ENCODE measurements at places on chromosomes 6 and 20.

- no peak for DNase-seq
These were observed 100.2 kb downstream of the THBS2 start for GRCh38 chr6:169153401-169153800.

DNA sequence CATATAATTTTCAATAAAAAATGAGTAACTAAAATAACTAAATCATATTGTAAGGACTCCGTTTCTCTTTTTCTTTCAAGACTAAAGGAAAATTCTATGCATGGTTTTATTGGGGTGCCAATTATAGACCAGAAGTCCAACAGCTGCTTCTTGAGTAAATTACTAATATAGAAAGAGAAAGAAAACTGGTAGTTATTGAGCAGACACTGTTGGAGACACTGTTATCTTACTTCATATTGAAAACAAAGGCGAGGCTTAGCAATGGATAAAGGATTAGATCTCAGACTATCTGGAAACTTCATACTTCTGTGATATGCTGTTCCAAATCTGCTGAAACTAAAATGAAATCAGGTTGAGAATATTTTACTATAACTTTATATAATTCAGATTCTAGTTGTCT lies 169.6 kb upstream of the EYS start:
- DNase-seq: no peak

DNA sequence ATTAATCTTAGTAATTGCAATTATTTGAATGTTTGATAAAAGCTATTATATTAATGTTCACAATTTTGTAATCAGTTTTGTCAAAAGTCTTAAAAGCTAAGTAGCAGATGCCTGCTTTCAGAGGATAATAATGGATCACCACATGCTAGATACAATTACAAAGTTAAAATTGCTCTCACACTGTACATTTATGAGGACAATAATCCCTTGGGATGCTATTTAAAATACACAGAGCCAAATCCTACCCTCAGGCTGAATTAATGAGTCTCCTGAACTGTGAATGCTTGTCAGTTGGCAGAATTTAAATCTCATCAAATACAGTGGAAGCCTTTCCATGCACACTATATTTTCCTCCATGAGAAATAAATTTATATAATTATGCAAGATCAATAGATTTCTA lies 153.3 kb upstream of the SYNCRIP start:
- DNase-seq: no peak

- DNase-seq: no peak
These were observed 638.5 kb downstream of the EPM2A start for GRCh38 chr6:145096846-145097245.

- no peak for DNase-seq
These were observed 25.7 kb upstream of the MRAP2 start for GRCh38 chr6:84007871-84008270.

GRCh38 chr20:53613748-53614147 lies 20.1 kb upstream of the ZNF217 start:
- no peak for DNase-seq

DNA sequence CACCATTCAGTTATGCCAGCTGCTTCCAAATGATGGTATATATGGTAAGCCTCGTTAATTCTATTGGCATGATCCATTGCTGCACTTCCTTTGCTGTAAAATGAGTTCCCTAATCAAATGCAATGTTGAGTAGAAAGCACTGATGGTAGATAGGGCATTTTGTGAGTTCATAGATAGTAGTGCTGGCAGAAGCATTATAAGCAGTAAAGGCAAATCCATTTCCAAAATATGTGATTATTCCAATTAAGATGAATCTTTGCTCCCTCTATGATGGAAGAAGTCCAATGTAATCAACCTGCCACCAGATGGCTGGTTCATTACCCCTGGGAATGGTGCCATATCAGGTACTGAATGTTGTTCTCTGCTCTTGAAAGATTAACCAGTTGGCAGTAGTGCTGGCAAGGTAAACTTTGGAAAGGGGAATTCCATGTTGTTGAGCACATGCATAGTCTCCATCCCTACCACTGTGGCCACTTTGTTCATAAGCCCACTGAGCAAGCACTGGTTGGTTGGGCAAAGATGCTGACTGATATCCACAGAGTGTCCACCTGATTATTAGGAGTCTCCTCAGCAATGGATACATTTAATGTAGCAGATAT lies 5.6 kb upstream of the TBPL1 start:
- no peak for DNase-seq

- no peak for DNase-seq
These were observed 254.9 kb downstream of the CDKAL1 start for GRCh38 chr6:20789162-20789561.

DNA sequence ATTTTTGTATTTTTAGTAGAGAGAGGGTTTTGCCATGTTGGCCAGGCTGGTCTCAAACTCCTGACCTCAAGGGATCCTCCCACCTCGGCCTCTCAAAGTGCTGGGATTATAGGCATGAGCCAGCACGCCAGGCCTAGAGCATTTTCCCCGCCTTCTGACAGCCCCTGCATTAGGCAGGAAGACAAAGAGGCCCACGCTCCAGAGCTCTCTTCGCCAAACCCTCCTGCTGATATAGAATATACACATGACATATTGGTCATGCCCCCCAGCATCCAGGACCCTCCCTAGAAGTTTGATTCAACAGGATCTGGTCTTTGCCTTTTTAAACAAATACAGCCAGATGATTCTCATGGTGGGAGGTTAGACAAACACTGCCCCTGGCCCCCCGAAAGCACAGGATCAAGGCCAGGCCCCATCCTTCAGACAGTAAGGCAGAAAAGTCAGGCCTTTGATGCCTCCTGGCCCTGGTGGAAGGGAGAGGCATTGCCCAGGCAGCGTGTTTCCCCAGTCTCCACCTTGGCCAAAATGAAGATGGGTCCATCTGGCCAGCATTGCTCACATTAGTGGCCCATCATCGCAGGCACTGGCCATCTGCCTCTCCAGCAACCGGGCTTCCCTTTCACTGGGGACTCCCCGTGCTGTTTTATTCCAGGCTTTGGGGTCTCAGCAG lies 4.4 kb downstream of the SULF2 start:
- no peak for DNase-seq

GRCh38 chr6:2663123-2663522 lies 87.6 kb downstream of the MYLK4 start:
- DNase-seq: no peak

GRCh38 chr6:159677506-159678165 lies 15.4 kb downstream of the SOD2 start:
- no peak for DNase-seq

DNA sequence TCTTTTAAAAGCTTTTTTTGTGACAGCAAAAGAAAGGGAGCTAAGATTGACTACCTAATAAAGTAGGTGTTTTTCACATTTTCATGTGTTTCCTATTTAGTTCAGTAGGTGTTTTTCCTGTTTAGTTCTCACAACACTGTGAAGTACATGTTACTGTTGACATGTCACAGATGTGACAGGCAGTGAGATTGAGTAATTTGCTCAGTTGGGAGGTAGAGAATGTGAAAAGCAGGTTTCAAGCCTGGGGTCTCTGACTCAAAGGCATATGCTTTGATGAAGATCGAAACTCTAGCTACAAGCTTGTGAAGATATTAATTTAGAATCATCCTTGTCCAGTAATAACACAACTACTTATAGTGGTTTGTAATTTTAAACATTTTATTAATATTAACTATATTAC lies 43.1 kb downstream of the SLX4IP start:
- no peak for DNase-seq

GRCh38 chr6:25519856-25520255 lies 132.2 kb upstream of the SCGN start:
- DNase-seq: no peak

Measured in effector memory CD8-positive, alpha-beta T cell (primary cell).